GM12878 (cell line): ENCODE measurements at places on chromosomes 2 and 18.

GRCh38 chr2:181916726-181917718 lies 25.5 kb downstream of the ITPRID2 start:
- H3K27me3 ChIP-seq = no peaks in the 10 kb centered on the region
- DNase-seq = no peak
- peaks cover 24% of the 10 kb centered on the region for H3K36me3 ChIP-seq
- H3K27ac ChIP-seq = no peak overlapping the region

DNA sequence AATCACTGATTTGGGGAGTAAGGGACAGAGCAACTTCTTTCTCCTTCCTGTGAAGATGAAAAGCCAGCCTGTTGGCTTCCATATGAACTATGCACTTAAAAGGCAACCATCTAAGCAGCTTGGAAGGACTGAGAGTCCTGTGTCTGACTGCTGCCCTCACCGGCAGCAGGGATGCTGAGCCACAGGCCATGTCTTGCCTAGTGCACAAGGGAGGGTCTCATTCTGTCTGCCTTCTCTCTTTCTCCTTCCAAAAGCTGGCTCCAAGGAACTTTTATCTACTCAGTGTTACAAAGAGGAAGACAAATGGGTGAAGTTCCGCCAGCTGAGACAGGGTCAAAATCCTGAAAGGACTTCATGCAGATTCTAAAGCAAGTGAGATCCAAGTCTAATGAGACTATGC lies 146.3 kb downstream of the MTCL1 start:
- H3K27ac ChIP-seq = no peak overlapping the region
- DNase-seq = no peak
- H3K4me1 ChIP-seq = no peaks in the 10 kb centered on the region
- no peaks in the 10 kb centered on the region for H3K27me3 ChIP-seq
- no peak overlapping the region for H3K4me3 ChIP-seq

DNA sequence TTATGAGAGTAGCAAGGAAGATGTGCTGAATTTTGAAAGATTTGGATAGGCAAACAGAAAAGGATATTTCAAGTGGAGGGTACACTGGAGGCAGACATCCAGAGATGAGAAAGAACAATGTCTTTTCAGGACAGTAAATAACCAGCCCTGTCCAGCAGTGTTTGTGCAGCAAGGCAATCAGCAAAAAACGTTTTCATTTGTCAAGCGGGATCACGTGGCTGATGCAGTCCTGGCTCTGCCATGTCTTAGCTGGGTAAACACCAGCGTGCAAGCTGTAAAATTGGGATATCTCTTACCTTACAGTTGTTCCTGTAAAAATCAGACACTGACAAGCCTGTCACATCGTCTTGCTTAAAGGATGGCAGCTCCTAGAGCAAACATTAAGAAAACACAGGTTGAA lies 67.8 kb downstream of the CWC22 start:
- no peaks in the 10 kb centered on the region for H3K27me3 ChIP-seq
- no peaks in the 10 kb centered on the region for H3K4me1 ChIP-seq
- 0 out of 2 replicates have a peak, but pooled peaks cover 2% of the 10 kb centered on the region for H3K36me3 ChIP-seq
- no peak for DNase-seq

DNA sequence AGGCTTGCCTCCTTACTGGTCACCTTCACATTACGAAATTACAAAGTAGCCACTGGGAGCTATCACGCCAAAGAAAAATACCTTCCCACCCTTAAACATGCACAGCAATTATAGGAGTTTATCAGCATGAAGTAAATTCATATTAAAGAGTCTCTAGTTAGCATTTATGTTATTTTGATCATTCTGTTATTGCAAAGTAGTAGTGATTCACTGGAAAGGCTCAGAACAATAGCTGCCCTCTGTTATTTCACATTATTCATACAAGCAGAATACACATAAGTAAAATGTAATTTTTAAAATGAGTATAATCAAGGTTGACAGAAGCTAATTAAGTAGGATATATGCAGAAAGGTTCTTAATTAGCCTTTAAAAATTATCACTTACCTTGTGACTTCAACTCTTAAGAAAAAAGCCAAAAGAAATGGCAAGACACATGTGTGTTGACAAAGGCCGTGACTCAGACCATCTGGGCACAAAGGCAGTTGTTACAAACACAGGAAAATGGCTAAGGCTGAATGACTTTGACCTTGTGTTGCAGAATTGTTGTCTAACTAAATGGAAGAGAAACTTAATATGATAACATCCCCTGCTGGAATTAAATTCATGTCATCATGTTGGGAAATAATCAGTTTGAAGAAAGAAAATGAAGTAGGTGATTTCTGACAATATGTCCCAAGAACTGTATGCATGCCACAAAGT lies 108.3 kb downstream of the ARL6IP6 start:
- no peaks in the 10 kb centered on the region for H3K36me3 ChIP-seq
- no peaks in the 10 kb centered on the region for H3K27me3 ChIP-seq
- H3K27ac ChIP-seq = no peak overlapping the region
- H3K4me1 ChIP-seq = no peaks in the 10 kb centered on the region

DNA sequence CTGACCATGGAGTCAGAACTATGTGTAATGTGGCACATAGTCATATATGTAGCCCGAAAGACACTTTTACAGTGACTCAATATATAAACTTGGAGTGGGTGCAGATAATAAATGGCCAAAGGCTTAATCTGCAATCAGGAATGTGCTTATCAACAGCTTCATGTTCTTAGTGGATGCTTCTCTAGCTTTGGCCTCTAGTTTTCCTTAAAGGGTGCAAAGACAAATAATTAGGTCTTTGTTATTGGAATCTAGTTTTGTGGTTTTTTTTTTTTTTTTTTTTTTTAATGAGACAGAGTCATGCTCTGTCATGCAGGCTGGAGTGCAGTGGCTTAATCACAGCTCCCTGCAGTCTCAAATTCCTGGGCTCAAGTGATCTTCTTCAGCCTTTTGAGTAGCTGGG lies 625.6 kb downstream of the EPHA4 start:
- H3K4me1 ChIP-seq = no peaks in the 10 kb centered on the region
- H3K4me3 ChIP-seq = no peak overlapping the region
- no peak overlapping the region for H3K27ac ChIP-seq
- no peaks in the 10 kb centered on the region; the same call in 1 of the 2 replicates for H3K27me3 ChIP-seq
- no peak for DNase-seq

GRCh38 chr2:157831573-157832315 lies 44.4 kb downstream of the ACVR1 start:
- no peaks in the 10 kb centered on the region for H3K36me3 ChIP-seq
- H3K27me3 ChIP-seq = no peaks in the 10 kb centered on the region; the same call in 1 of the 2 replicates
- H3K4me3 ChIP-seq = no peak overlapping the region
- H3K27ac ChIP-seq = no peak overlapping the region
- H3K4me1 ChIP-seq = no peaks in the 10 kb centered on the region

DNA sequence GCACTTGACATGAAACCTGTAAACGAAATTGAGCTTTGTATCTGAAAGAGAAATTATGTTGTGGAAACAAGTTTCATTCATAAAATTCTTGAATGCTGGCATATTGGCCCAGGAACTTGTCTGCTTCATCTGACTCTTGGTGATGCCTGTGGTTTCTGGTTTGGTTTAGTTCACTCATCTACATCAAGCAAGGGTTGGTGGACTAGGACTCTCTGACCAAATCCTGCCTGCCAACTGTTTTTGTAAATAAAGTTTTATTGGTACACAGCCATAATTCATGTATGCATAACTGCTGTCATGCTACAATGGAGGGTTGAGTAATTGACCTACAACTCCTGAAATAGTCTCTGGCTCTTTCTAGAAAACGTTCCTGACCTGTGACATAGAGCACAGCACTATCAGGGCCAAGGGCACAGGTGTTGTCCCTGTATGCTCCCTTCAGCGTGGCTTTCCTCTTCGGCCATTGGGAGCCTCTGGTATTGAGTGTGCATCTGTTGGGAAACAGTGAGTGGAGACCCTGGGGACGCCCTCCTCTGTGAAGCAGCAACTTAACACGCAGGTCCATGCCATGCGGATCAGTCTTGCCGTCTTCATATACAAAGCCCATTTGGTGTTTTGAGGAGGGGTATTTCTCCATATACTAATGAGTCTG lies 226.3 kb downstream of the SH3RF3 start:
- H3K4me3 ChIP-seq = no peak overlapping the region
- H3K36me3 ChIP-seq = no peaks in the 10 kb centered on the region
- no peaks in the 10 kb centered on the region for H3K4me1 ChIP-seq
- H3K27me3 ChIP-seq = no peaks in the 10 kb centered on the region

DNA sequence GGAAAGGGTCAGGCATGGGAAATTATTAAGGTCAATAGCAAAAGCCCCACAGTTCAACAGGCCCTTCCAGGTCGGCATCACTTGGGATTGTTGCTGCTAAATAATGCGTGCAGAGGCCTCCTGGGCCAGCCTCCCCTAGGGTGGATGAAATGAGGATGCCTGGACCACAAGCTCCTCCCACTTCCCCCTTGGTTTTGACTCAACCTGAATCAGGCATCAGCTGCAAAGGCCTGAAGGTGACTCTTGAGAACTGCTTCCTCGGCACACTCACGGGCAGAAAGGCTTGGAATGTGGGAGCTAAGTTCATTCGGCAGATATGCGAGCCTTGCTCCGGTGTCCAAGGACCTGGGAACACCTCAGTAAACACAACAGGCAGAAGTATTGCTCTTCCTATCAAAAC lies 69.3 kb downstream of the MBP start:
- peak; percentile 69 for DNase-seq
- peak overlapping the region; percentile 26; the same call in 1 of the 2 replicates for H3K4me3 ChIP-seq
- peak overlapping the region; percentile 97 for H3K27ac ChIP-seq
- no peaks in the 10 kb centered on the region for H3K27me3 ChIP-seq

GRCh38 chr2:23375448-23375847 lies 9.5 kb upstream of the KLHL29 start:
- H3K4me1 ChIP-seq = peaks cover 30% of the 10 kb centered on the region
- no peaks in the 10 kb centered on the region for H3K27me3 ChIP-seq
- no peaks in the 10 kb centered on the region for H3K36me3 ChIP-seq
- H3K4me3 ChIP-seq = no peak overlapping the region
- no peak overlapping the region for H3K27ac ChIP-seq
- no peak for DNase-seq

GRCh38 chr2:236117861-236118269 lies 50.3 kb downstream of the GBX2 start:
- no peak overlapping the region for H3K27ac ChIP-seq
- H3K36me3 ChIP-seq = no peaks in the 10 kb centered on the region
- no peaks in the 10 kb centered on the region for H3K4me1 ChIP-seq
- no peak overlapping the region for H3K4me3 ChIP-seq
- no peak for DNase-seq

- no peaks in the 10 kb centered on the region for H3K27me3 ChIP-seq
- no peak overlapping the region for H3K4me3 ChIP-seq
- no peaks in the 10 kb centered on the region for H3K36me3 ChIP-seq
Observed at GRCh38 chr2:132773331-132773730, 103.3 kb upstream of the LYPD1 start.

DNA sequence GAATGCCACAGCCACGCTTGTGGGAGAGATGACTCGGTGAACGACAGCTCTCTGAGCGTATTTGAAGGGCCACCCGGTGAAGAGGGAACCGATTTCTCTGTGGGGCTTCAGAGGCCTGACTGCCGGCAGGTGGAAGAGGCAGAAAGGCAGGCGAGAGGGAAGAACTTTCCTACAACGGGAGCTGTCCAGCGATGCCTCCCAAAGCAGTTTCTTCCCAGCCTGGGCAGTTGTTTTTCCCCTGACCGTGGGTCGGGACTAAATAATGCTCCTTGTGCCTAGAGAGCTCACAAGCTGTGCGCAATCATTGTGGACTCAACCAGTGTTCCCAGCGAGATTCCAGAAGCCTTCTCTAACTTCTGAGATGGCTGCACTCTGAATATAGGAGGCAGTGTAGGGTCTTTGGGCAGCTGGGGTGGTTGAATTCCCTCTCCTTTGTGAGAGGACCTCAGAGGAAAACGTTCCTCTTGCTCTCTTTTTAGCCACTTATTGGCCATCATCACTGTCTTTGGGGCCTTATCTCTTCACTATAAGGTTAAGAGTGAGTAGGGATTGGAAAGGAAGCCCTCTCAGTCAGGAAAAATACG lies 710 bp downstream of the SEC11C start:
- H3K4me1 ChIP-seq = peaks cover 8% of the 10 kb centered on the region
- H3K4me3 ChIP-seq = peak overlapping the region; percentile 93
- no peak for DNase-seq
- no peaks in the 10 kb centered on the region for H3K27me3 ChIP-seq

DNA sequence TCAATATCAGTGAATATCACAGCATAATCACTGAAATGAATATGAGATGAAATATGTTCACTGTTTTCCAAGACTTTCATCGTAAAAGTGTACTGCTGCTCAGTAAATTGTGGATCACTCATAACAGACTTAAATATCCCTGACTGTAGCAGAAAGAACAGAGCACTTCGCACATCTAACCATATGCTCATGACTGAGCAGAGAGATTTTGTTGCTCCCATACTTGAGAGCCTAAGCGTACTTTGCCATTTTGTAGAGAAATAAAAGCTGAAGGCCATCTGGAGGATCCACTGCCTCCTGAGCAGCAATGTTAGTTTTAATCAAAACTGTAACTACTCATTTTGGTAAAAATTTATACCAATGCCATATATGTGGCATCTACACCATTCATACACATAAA lies 243.5 kb downstream of the STK39 start:
- no peaks in the 10 kb centered on the region for H3K36me3 ChIP-seq
- DNase-seq = no peak
- H3K4me1 ChIP-seq = no peaks in the 10 kb centered on the region

DNA sequence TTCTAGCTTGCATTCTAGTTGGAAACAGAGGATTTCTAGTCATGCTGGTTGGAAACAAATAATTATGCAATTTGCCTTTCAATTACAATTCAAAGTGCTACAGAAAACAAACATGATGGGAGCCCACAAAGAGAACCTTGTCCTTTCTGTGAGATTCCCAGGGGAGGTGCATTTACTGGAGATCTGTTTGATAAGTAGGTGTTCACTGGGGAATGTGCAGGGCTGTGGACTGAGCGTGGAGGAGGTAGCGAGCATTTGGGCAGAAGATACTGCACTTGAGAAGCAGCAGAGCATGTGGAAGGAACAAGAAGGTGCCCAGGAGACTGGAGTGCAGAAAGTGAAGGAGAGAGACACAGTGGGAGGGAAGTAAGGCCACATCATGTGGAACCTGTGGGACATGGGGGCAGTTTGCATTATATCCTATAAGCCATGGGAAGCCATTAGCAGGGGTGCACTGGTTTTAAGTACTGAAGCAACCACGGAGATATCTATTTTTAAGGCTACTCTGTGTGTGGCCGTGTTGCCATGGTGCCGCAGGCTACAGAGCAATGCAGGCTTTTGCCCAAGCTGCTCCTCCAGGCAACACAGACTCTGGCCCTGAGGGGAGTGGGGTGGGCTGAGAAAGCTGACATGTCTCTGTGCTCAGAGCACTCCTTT lies 154.0 kb downstream of the ANTXR1 start:
- H3K36me3 ChIP-seq = no peaks in the 10 kb centered on the region
- peaks cover 11% of the 10 kb centered on the region for H3K27me3 ChIP-seq
- no peak overlapping the region for H3K27ac ChIP-seq
- no peak overlapping the region for H3K4me3 ChIP-seq

DNA sequence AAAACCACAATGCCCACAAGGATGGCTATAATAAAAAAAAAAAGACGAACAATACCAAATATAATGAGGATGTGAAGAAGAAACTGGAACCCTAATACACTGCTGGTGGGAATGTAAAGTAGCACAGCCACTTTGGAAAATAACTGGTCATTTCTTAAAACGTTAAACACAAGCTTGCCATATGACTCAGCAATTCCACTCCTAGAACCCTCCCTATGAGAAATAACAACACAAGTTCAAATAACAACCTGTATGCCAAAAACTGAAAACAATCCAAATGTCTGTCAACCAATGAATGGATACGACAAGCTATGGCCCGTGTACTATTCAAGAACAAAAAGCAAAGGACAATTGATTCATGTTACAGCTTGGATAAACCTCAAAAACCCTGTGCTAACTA lies 7.0 kb upstream of the ALPK2 start:
- no peak overlapping the region for H3K4me3 ChIP-seq
- peaks cover 61% of the 10 kb centered on the region for H3K4me1 ChIP-seq
- DNase-seq = peak; percentile 38
- no peaks in the 10 kb centered on the region for H3K27me3 ChIP-seq
- H3K36me3 ChIP-seq = no peaks in the 10 kb centered on the region

GRCh38 chr2:165793161-165793778 lies 777 bp downstream of the GALNT3 start:
- H3K4me1 ChIP-seq = peaks cover 6% of the 10 kb centered on the region
- no peaks in the 10 kb centered on the region; the same call in 1 of the 2 replicates for H3K27me3 ChIP-seq
- no peaks in the 10 kb centered on the region for H3K36me3 ChIP-seq
